T-helper 9 cell (primary cell): ENCODE measurements at places on chromosomes 7 and 10.

- no peak for DNase-seq
Observed at GRCh38 chr7:125370502-125370901, 440.9 kb upstream of the POT1 start.

DNA sequence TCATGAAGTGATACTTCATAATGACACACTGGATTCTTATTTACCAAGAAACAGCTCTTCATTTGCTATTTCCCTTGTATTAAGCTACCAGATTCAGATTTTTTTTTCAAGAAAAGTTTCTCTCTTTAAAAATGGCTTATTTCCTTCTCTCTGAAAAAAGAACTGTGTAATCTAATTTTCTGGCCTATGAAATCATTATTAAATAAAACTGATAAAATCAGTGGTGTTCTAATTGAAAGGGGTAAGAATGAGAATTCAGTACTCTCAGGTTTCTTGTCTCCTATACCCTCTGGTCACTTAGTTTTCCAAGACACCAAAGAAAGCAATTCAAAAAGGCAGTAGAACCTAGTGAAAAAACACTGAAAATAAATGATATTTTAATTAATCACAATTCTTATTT lies 10.3 kb downstream of the JMJD1C start:
- DNase-seq: no peak

DNA sequence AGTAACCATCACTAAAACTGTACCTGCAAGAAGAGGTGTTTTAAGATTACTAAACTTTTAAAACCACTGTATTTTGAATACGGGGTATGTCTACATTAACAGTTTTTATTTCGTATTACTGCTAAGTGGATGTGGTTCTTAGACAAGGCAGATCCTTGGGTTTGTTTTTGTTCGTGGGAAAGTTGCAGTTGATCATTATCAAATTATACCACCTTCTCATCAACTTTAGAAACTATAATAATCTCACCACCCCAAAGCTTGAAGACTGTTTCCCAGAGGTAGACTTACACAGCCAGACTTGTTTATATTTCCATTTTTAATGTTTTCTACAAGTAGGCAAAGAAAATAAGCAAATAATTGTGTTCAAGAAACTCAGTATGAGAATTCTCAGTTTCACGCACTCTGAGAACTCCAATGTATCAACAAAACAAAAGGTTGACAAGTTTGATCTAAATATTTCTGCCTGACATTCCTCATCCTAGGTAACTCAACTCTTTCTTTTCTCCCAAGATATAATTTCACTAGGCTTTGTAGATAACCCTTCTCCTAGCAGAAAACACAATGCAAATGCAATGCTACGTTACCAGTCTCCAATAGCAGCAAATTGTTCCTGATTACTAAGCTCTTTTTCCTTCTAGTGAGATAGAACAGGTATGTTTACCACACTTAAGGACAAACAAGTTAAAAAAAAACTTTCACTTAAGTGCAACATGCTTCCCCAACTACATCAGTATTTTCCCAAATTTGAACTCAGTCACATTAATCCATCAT lies 36.0 kb downstream of the IGF2BP3 start:
- no peak for DNase-seq

DNA sequence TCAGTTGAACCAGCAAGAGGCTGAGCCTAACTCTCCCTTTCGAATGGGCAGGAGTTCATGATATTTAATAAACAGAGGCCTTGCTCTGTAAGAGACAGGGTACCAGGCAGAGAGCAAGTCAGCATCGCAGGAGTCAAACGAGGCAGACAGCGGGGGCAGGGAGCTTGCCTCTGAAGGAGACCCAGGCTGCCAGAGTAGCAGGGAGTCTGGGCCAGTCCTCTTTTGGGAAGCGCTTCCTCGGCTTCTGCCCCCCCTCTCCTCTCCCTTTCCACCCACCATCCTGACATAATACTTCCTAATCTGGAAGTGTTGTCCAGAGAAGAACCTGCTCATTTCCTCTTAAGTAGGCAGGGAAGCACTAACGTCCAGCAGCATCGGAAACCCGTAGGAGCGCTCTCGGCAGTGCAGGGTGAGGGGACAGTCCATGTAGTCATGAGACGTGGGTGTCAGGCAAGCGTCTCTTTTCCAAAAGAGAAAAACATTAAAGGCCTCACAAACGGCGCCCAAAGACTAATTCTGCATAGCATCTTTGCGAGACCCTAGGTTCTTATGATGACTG lies 171.1 kb downstream of the EGFR start:
- no peak for DNase-seq

- DNase-seq: no peak
Observed at GRCh38 chr10:17038627-17039026, 91.0 kb downstream of the CUBN start.

- no peak for DNase-seq
Observed at GRCh38 chr7:55053651-55054571, 35.1 kb downstream of the EGFR start.

DNA sequence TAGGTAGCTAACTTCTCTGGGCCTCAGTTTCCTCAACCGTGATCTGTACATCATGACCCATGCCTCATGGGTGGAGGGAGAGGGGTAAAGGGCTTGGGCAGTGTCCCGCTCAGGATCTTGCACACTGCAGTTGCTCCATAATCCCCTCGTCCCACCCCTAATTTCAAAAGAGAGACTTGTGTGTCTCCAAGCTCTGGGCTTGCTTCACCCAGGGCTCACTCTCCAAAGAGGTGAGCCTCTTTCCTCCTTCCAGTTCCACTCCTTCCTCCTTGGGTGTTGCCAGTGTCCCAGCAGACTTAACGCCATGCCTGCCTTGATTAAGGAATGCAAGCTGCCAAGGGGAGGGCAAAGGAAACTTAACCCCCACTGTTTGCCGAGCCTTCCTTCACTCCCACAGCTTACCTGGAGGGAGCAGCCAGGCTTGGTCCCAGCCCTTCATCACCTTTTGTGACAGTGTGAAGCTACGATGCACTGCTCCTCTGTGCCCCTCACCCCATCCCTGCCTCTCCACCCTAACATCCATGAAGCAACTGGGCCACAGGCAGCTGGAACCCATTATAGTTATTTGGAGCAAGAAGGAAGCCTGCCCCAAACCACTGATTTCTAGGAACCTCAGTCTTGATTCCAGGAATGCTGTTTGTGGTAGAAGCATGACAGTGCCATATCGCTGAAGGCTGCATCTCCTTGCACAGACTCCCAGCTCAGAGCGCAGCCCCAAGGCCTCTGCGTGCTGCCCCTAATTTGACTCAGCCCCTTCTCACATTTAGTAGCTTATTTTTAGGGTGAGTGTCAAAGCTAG lies 363.3 kb downstream of the TNS3 start:
- DNase-seq: no peak

DNA sequence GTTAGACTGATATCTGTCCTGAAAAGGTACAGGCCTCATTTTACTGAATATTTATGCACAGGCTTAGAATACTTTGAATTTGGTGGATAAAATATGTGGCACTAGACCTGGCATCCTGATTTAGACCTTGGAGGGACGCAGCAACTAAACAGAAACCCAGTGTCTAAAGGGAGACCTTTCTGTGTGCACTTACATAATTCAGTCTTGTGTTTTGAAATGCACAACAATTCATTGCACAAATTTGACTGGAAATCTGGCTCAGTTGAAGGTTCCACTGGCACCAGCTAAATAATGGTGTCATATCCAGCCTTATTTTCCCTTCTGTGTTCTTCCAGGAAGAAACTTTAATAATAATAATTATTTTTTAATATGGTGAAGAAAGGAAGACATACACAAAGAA lies 142.1 kb downstream of the SND1 start:
- DNase-seq: no peak

DNA sequence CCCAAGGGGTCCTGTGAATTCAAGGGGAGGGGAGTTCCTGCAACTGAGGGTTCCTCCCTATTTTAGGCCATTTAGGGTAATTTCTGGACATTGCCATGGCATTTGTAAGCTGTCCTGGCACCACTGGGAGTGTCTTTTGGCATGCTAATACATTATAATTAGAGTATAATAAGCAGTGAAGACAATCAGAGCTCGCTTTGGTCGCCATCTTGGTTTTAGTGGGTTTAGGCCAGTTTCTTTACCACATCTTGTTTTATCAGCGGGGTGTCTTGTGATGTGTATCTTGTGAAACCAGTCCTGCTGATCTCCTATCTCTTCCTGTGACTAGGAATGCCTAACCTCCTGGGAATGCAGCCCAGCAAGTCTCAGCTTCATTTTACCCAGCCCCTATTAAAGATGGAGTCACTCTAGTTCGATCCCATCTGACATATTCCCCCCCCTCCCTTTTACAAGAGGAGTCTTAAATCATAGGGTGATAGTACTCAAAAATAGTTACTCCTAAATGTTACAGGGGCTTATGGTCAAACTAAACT lies 43.2 kb downstream of the SVOPL start:
- no peak for DNase-seq

DNA sequence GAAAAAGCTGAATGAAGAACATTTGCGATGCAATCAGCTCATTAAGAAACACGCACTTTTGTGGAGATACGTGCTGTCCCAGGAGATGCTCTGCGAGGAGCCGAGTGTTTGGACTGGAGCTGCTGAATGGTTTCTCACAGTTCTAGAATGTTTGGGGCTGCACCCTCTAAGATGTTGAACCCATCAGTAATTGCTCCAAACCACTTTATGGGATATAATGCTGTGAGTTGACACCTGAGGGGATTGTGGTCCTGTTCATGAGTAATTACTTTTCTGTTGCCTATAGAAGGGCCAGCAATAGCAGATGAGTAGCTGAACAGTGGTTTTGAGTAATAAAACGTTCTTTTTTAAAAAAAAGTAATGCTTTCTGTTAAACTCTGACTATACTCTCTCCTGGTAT lies 63.1 kb downstream of the IKZF1 start:
- DNase-seq: no peak

GRCh38 chr7:49174396-49174795 lies 250.0 kb downstream of the CDC14C start:
- DNase-seq: no peak

DNA sequence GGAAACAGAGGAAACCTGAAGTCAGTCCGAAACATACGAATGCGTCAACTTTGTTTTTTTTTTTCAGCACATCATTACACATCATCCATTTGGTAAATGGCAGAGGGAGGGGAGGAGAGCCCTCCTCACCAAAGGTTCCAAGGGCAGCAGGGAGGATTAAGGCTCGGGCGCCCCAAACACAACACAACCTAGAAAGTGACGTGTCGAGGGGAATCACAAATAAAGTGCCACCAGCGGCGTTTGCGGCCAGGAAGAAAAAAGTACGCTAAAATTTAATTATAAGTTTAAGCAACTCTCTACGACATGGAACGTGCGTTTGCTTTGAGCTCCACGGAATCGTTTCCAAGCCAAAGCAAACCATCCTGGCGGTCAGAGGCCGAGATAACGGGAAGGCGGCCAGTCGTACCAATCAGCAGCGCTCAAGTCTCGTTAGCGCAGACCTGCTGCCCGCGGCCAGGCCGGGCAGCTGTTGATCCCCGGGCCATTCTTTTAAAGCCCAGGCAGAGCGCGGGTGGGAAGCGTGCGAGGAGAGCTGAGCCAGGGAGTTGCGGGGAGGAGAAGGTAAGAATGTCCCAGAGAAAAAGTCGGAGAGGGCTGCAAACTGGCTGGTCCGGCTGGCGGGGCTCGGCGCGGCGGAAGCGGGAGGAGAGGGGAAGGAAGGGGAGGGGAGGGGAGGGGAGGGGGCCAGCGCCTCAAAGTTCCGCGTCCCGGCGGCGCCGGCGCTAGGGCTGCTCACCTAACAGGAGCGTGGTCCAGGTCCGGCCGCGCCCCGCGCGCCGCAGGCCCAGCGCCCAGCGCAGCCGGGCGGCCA lies 719 bp downstream of the DPY19L1 start:
- DNase-seq: peak; percentile 33

DNA sequence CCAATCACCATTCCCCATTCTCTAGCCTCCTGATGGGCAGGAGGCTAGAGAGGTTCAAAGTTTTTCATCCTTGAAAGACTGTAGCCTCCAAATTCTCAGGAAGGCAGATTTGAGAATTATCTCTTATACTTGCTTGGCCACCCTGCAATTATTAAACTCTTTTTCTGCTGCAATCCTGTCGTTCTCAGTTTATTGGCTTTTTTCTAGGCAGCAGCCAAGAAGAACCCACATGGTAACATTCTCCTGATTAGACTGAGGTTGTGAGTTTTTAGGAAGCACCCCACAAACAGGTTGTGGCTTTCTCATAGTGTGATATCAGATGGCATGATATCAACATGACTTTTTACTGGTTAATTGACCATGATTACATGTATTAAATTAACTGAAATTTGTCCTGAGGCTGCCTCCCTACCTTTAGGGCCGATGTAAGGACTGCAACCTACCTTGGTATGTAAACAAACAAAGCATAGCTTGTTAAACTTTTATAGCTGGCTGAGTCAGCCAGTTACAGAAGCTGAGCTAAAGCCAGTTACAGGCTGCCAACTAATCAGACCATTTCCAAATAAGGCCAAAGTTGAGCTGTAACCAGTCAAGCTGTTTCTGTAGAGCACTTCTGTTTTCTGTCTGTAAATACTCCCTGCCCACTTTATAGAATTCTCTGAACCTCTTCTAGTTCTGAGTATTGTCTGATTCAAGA lies 3.2 kb upstream of the ZNF248 start:
- no peak for DNase-seq

GRCh38 chr10:75737580-75737949 lies 306.1 kb downstream of the LRMDA start:
- no peak for DNase-seq

- no peak for DNase-seq
Observed at GRCh38 chr7:66758950-66759628, 18.6 kb downstream of the RABGEF1 start.

DNA sequence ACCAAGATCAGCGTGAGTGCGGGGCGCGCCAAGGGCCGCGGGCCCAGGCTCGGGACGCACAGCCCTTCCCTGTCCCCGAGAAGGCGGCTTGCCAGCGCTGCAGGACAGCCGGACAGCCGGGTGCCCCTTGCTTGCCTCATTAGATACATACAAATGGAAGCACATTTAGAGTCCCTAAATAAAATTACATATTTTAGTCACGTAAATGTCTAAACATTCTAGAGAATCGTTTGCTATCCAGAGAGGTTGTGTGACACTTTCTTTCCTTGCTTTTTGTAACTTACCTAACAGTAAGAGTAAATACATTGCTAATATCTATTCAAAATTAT lies 4.8 kb downstream of the VSTM2A start:
- no peak for DNase-seq

DNA sequence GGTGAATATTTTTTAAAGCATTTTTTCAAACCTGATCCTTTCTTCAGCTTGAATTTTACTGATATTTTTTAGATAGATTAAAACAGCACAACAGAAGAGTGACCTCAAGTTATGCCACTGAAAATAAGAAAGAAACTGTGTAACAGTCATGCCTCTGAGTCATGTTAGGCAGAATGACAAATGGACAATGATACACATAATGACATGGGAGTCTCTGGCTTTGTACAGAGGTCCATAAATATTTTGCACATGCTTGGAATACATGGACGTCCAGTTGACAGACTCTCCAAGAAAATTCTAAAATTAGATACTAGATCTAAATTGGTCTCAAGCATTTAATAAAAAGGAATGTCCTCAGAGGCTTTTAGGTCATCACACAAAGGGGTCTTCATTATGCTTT lies 21.9 kb upstream of the SEMA3A start:
- no peak for DNase-seq
